Activated naive CD4-positive, alpha-beta T cell (primary cell): ENCODE measurements at places on chromosomes 7 and 10.

- DNase-seq, result no peak
Measured at GRCh38 chr7:79782906-79783305, 329.4 kb upstream of the MAGI2 start.

DNA sequence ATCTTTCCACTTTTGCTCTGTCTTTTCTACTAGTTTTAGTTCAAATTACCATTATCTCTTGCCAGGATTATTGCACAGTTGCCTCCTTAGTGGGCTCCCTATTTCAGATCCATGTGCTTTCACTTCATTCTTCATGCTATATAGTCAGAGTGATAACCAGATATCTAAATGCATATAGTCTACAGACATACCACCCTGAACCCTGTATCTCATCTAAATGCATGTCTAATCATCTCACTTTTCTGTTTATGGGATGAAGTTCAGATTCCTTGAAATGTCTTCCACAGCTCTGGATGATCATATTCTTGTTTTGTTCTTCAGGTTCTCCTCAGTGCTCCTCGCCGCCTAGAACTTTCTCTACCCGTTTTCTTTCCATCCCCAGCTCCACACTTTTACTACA, 13.8 kb downstream of the RSBN1L start:
- no peak for DNase-seq

- no peak for DNase-seq
Measured at GRCh38 chr7:42010751-42011150, 226.3 kb downstream of the GLI3 start.

- no peak for DNase-seq
Measured at GRCh38 chr10:30683496-30683895, 53.9 kb upstream of the LYZL2 start.

- no peak for DNase-seq
Measured at GRCh38 chr7:50660040-50660829, 95.0 kb upstream of the DDC start.

DNA sequence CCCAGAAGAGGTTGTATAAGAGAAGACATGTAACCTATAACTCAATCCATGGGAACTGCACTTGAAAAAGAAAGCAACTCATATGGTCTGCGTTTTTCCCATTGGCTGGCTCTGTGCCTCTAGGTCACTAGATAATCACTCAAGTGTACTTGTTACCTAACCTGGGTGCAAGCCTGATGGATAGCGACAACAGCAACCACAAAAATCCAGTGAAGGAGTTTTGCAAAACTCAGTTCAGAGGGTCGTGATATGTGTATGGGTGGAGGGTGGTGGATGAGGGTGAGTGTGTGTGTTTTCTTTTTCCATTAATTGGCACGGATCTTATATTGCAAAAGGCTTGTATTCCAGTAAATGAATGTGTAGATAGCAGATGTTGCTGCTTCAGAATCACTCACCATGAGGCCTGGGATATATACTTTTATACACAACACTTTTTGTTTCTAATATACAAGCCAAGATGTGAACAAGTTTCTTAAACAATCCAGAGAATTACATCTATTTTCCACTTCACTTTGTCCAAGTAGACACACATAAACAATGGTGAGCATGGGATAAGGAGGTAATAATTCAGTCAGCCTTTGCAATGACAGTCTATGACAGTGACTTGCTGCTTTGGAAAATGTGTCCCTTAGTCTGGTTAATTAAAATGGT, 286.9 kb upstream of the DKK1 start:
- no peak for DNase-seq

DNA sequence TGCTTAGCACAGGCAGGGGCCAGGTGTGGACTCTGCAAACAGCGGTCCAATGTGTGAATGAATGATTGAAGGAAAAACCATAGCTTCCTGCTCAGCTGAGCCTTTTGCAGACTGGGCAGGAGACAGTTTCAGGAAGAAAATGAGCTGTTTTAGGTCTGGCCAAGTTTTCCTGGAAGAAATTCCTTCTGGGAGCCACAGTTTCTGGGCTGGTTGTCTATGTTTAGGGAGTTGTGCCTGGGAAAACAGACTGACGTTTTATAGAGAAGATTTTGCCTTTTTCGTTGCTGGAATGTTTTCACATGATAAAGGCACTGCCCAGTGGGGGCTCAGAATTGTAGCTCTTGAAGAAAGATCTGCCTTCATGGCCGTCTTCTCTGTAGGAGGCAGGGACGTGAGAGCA, 255.1 kb downstream of the CCSER2 start:
- DNase-seq, result no peak

GRCh38 chr10:44731283-44731682, 179.9 kb upstream of the TMEM72 start:
- DNase-seq, result no peak

- DNase-seq, result no peak
Measured at GRCh38 chr7:51005074-51005473, 222.4 kb upstream of the GRB10 start.

GRCh38 chr7:157555944-157556641, 219.3 kb downstream of the DNAJB6 start:
- no peak for DNase-seq

GRCh38 chr10:24152270-24152669, 56.7 kb upstream of the KIAA1217 start:
- DNase-seq, result no peak
